ENCODE measurements at places on chromosomes 1 and 21.

DNA sequence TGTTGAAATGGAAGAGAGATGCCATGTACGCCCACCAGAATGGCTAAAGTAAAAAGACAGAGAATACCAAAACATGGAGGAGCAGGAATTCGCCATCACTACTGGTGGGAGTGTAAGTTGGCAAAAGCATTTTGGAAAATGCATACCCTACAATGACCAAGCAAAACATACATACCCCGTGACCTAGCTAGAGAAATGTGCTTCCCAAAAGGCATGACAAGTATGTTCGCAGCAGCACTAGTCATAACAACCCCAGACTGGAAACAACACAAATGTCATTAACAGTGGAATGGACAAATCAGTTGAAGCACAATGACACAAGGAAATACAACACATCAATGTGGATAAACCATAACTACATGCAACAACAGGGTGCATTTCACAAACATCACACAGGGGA lies 27.2 kb downstream of the SYT2 start:
- no peak for DNase-seq

GRCh38 chr1:15720861-15721260 lies 15.2 kb upstream of the SLC25A34 start:
- no peak for DNase-seq

GRCh38 chr1:8084913-8085312 lies 58.8 kb upstream of the ERRFI1 start:
- DNase-seq, result no peak

- DNase-seq, result peak; percentile 59
Measured at GRCh38 chr1:94737124-94737998, 82.8 kb upstream of the SLC44A3 start.
